ENCODE measurements at places on chromosomes 6 and 20.

GRCh38 chr6:46790355-46790874 lies 2.8 kb upstream of the MEP1A start:
- DNase-seq = no peak

DNA sequence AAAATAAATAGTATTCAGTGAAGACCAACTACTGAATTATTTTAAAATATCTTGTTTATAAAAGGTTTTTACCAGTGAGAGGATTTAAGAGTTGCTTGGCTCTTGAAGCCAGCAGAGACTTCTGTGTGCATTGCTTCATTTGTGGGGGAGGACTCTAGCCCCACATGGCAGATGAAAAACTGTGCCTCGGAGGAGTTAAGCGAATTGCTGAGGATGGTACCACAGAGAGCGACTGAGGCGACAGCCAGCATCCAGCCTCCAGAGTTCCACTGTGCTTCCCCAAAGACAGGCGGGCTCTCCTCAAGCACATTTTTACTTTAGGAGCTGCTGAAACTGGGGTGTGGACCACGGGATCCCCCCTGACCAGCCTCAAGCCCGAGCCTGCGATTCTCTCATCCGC lies 80.7 kb downstream of the THBS2 start:
- no peak for DNase-seq

DNA sequence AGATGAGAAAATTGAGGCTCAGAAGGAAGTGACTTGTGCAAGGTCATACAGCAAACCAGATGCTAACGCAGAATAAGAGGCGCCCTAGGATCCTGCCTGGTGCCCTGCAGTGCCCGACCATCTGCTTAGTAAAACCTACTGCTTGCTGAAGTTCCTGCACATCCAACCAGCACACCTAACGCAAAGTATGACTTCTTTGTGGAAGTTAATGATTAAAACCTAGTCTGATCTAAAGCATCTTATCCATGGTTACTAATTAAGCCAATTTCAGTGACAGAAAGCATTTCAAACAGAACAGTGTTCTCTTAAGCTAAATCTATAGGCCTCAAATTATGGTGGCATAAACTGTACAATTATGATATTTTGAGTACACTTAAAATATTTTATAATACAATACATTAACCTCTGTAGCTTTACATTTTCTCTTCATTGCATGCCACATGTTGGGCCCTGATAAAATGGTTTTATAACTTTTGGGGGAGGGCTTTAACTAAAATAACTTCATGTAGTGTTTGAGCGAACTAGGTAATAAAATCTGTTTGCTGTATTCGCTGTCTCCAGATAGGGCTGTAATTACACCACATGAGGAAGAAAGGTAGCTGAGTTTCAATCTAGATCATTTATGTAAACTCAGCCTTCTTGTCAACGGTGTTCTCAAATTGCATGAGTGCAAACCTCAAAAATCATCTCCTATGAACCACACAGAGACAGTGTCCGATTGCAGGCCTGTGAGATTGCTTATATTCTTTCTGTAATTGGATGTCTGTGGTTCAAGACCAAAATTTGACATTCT lies 37.5 kb upstream of the BEND3 start:
- no peak for DNase-seq

DNA sequence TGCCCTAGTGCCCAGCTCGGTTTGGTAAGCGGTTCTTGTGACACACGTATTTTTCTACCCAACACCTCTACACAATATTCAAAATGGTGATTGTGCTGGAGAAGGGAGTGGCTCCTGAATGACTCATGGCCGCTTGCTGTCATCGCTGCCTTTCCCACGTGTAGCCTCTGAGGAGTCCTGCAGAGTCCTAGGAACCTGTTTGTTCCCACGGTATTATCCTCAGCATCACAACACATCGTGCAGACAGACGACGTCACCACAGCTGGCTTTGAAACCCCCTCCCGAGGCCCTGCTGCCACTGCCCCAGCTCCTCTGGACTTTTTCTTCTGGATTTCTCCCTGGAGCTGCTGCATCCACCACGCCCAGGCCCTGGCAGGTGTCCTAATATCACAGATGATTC lies 353.5 kb downstream of the SMOC2 start:
- DNase-seq = no peak

- peak; percentile 79 for DNase-seq
Observed at GRCh38 chr20:51366155-51366886, 176.2 kb downstream of the NFATC2 start.

DNA sequence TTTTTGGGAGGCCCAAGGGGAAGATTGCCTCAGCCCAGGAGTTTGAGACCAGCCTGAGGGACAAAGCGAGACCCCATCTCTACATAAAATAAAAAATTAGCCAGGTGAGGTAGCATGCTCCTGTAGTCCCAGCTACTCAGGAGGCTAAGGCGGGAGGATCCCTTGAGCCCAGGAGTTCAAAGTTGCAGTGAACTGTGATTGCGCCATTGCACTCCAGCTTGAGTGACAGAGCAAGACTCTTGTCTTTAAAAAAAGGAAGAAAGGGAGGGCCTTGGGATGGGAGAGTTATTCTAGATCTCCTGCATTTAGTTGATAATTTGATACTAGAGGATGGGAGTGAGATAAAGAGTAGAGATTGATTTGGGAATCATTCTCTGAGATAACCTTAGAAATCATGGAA lies 68.1 kb downstream of the ITCH start:
- DNase-seq = no peak

DNA sequence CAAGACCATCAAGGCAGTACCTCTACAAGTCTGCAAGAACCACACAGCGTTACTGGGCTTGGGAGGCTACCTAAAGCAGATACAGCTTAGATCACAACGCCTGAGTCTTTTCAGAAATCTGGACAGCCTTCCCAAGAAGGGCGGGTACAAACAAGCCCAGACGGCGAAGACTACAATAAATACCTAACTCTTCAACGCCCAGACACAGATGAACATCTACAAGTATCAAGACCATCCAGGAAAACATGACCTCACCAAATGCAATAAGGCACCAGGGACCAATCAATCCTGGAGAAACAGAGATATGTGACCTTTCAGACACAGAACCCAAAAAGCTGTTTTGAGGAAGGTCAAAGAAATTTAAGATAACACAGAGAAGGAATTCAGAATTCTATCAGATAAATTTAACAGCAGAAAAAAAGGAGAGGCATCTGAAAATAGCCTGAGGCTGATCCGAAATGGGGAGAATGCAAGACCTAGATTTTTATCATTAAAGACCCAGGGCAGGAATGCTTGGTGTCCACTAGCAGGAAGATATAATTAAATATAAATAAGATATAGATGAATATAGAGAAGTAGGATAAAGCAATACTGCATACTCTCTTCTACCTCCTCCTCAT lies 131.7 kb upstream of the COL21A1 start:
- DNase-seq = no peak
